ENCODE measurements at places on chromosomes 5 and 9.

- DNase-seq = no peak
Observed at GRCh38 chr5:125209650-125210049, 463.2 kb upstream of the ZNF608 start.

DNA sequence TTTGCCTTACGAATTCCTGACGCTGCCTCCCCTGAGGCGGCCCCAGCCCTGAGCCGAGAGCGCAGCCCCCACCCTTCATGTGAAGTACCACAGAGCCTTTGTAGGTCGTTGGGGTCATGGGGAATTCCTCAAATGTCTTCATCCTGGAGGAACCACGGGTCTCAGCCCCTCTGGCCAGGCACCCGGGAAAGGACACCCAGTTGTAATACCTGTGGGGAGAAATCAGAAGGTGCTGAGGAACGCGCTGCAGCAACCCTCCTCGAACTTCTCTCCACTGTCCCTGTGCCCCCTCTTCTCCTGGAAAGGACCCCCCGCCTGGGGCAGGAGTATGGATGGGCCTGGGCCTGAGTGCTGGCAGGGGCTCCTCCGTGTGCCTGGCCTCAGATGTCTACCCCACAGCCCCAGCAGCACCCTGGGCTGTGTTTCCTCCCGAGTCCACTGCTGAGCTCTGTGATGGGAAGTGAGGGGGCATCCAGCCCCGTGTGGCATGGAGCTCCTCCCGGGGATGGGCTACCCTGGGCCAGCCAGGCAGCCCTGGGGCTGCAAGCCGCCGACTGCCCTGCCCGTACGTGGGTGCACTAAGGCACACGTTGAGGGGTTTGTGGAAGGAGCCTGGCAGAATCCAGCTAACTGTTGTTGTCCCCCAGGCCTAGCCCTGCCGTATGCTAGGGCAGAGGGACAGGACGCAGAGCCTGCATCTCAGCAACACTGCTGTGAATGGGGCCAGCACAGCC is 18.7 kb upstream of the SCGB3A1 start:
- DNase-seq = no peak

GRCh38 chr9:123881604-123882003 is 48.3 kb downstream of the DENND1A start:
- DNase-seq = no peak

- DNase-seq = no peak
Observed at GRCh38 chr5:68725905-68726683, 367.7 kb upstream of the SLC30A5 start.

GRCh38 chr5:66697796-66698564 is 101.8 kb downstream of the MAST4 start:
- DNase-seq = no peak

DNA sequence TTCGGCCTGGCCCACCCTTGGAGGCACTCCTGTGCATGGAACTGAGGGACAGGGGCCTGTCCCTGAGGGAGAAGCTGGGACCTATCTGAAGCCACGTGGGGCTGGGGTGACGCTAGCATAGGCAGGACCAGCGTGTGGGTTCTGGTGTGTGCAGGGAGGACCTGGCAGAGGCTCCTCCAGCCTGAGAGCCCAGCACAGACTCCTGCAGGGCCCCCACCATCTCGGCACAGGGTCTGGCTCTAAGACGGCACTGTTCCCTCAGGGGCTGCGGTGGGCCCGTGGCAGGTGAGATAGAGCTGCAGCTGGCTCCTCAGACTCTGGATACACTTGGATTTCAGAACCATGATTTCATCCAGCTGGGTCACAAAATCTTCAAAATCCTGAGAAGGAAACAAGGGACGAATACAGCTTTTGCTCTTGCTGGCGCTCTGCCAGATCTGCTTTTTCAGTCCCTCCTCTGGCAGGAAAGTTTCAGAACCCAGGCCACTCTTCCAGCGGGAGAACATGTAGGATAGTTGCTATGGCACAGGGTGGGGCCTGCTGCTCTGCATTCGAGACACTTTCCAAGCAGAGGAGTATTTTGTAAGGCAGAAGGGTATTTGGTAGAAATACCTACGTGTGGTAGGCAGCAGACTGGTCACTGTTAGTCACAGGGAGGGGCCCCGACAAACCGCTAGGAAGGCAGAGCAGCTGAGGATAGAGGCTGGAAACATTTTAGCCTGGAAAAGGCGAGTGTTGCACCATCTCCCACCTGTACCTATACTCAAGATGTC is 74.7 kb downstream of the KIF24 start:
- DNase-seq = no peak

DNA sequence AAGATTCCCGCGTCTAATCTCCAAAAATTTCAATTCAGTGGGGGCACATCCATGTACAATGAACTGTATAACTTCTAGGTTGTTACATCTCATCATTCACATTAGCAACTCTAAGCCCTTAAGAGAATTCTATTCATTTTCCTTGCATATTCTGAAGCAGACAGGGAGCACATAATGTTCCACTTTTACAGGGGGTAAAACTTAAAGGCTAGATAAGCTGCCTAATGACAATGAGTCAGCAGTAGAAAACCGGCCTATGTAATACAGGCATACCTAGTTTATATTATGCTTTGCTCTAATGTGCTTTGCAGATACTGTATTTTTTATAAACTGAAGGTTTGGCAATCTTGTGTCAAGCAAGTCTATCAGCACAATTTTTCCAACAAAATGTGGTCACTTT is 40.4 kb downstream of the PTAR1 start:
- DNase-seq = no peak

GRCh38 chr9:78370991-78371390 is 74.1 kb downstream of the PSAT1 start:
- no peak for DNase-seq

DNA sequence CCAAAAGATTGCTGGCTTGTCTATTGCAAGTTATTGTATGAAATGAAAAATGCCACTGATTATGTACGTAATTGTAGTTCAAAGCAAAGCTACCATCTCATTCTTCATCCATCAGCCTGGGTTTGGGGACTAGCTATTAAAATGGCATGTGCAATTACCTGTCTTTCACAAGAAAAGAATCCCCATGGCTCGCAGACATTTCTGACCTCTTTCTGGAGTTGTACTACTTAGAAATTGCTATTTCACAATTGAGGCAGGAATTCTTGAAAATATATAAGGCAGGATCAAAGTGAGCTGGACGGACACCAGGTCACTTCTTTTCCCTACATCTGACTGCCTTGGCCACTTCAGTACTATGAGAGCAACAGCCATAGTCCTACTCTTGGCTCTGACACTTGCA is at the start of gene SPINK9:
Gene SPINK9, plus strand, starts transcription at position 301 of the 400 bp plus-strand sequence. Its CDS starts 55 bp downstream, at position 356.
- DNase-seq = no peak

DNA sequence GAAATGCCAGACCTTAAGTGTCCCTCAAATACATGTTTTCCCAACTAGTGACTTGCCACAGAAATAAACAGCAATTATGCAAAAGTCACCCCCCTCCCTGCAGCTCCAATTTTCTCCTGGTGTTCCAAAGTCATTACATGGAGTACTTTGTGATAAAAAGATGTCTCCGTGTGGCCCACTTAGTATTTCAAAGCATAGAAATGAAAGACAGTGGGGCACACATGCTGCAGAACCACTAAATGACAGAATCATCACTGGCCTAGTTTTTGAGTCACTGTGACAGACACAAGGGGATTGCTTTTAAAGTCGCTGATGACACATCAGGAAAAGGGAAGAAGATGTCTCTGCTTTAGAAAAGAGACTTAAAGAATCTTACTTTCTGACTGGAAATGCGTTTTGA is 323.4 kb downstream of the PSAT1 start:
- DNase-seq = no peak

- no peak for DNase-seq
Observed at GRCh38 chr9:136229096-136230065, 16.2 kb downstream of the QSOX2 start.

DNA sequence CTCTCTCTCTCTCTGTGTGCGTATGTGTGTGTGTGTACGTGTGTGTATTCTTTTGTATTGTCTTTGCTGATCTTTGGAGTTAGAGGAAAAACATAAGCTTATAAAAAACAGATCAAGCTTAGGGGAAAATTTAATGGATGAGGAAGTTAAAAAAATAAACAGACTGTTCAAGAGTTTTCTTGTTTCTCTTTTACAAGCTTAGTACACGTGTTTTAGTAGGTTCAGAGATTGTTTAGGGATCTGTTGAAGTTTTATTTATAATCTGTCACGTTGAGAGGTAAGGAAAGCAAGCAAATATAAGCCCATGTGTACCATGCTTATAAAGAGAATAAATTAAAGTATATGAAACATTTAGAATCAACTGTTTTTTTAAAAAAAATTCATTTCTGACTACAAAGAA is 1470.3 kb upstream of the NUDT12 start:
- no peak for DNase-seq

DNA sequence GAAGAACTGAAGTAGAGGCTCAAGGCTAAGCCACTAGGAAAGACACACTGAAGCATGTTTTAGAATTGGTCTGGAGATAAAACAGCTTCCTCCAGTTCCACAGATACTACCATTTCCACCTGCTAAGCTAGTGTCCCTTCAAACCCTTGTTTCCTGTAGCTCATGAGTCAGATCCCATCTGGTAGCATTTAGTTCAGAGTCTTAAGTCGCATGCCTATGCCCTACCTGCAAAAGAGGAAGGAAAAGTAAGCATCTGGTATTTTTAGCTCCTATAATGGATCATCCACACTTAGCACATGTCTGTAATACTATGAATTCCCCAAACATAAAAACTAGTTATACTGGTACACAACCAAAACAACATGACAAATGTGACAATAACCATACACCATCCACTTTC is 92.1 kb downstream of the CDKN2A start:
- no peak for DNase-seq

Measured in NCI-H2029 (cell line).